ENCODE measurements at places on chromosomes 16 and 17.

DNA sequence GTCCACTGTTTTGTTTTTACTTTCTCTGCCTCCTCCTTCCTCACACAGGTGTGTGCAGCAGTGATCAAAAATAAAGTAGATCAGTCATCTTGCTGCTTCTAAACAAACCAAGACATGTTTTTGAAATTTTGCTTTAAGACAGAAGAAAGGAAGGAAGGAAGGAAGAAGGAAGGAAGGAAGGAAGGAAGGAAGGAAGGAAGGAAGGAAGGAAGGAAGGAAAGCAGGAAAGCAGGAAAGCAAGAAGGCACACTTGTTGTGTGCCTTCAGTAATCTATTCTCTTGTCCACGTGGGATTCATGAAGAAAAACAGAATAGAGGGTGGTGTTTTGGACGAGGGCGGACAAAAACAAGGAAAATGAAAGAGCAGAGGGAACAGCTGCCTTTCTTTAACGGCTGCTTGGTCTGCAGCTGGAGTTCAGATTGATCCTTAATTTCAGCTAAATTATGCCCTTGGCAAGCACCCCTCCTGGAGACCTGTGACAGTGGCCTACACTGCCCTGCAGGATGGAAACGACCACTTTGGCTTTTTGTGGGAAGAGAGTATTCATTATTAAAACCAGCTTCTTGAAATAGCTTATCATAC, 188.5 kb upstream of the IRX3 start:
- DNase-seq, result no peak

GRCh38 chr17:74632617-74633016, 9.1 kb upstream of the CD300E start:
- no peak for DNase-seq

DNA sequence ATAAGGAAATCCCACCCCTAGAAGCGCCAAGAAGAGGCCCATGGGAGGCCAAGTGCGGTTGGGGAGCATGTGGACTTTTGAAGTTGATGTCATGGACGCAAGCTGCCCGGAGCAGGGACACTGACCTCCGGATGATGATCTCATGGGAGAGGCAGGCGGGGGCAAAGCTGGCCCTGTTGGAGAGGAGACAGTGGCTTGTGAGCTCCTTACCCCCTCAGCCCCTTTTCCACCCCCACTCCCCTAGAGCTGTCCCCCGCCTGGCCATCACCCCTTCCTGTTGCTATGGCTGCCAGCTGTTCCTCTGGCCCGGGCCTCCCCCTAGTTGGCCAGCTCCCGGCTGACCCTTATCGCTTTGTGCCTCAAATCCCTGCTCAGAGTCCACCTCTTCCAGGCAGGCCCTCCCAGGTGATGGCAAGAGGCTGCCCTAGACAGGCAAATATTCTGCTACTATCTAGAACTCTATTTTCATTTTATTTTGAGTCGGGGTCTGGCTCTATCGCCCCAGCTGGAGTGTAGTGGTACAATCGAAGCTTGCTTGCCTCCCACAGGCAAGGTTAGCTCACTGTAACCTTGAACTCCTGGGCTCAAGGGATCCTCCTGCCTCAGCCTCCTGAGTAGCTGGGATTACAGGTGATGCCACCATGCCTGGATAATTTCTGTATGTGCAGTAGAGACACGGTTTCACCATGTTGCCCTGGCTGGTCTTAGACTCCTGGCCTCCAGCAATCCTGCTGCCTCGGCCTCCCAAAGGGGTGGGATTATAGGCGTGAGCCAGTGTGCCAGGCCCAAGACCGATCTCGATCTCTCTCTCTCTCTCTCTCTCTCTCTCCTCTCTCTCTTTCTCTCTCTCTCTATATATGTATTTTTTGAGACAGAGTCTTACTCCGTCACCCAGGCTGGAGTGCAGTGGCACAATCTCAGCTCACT, 6.6 kb downstream of the NOTUM start:
- no peak for DNase-seq

DNA sequence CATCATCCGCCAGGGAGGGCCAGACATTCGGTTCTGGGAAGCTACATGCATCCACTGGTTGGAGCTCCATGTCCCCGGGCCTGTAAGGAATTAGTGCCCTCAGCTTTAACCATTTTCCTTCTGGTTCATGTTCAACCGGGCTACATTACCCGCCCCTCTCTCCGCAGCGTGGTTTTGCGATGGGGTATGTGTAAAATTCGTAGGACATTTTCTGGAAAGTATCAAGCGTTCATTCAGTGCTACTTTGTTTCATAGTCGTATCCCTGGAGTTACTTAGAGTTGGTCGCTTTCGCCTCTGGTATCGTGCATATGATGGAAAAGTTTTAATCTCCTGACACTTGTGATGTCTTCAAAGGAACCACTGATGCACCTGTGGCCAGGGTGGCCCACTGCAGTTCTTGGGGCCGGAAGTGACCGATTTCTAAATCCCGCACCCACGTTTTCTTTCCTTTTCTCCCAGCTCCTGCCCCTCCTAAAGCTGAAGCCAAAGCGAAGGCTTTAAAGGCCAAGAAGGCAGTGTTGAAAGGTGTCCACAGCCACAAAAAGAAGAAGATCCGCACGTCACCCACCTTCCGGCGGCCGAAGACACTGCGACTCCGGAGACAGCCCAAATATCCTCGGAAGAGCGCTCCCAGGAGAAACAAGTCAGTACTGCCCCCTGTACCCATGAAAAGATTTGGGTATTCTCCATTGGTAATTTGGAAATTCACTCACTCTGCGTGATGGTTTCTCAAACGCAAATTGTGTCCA, 637 bp downstream of the RPL23A start:
- peak; percentile 20 for DNase-seq

DNA sequence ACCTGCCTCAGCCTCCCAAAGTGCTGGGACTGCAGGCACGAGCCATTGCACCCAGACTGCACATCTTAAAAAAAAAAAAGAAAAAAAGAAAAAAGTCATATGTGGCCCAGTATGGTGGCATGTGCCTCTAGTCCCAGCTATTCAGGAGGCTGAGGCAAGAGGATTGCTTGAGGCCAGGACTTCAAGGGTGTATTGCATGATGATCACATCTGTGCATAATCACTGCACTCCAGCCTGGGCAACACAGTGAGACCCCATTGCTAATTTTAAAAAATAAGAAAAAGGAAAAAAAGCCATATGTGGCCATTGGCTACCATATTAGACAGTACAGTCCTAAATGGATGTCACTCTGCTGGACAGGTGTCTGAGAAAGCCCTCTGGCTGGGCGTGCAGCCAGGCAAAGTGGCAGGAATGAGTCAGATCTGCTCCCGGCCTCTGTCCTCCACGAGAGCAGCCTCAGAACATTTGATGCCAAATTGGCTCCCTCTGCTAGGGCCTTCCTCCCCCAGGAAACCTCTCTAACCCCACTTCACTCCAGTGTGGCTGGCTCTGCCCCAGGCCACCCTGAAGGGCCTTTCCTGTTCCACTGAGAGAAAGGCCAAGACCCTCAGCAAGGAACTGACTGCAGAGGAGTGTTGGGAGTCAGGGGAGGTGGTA, 14.7 kb downstream of the CA7 start:
- DNase-seq, result peak; percentile 58

GRCh38 chr16:21265104-21265837, 12.8 kb downstream of the CRYM start:
- DNase-seq, result no peak

DNA sequence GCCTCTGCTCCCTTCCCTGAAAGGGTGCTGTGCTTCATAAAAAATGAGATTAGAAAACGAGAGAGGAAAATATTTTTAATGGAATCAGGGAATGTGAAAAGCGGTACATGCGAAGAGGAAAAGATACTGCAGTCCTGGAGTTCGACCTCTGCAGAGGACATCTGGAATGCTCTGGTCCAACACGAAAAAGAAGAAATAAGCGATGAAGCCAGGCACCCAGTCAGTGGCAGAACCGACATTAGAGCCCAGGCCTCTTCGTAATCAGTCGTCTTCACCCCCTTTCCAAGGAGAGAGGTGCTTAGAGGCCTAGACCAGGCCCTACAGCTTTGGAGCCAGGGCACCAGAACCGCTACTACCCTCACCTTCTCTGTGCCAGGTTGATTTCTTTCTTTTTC, 459 bp upstream of the MARCHF10 start:
- no peak for DNase-seq

DNA sequence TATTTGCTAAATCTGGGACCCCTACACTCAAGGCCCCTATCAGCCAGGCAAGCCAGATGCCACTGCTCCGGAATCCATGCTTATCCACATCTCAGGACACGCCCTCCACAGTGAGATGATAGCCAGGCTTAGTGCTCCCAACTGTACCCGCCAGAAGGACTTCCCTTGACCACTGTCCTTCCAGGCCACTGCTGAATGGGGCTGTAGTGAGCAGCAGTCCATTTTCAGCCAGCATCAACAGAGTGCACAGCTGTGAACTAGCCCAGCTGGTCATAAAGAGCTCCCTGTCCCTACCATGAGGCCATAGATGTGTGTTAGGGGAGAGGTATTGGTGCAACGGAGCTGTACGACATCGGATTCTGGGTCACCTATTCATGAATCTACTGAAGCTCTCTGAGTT, 13.0 kb upstream of the MED9 start:
- DNase-seq, result no peak

DNA sequence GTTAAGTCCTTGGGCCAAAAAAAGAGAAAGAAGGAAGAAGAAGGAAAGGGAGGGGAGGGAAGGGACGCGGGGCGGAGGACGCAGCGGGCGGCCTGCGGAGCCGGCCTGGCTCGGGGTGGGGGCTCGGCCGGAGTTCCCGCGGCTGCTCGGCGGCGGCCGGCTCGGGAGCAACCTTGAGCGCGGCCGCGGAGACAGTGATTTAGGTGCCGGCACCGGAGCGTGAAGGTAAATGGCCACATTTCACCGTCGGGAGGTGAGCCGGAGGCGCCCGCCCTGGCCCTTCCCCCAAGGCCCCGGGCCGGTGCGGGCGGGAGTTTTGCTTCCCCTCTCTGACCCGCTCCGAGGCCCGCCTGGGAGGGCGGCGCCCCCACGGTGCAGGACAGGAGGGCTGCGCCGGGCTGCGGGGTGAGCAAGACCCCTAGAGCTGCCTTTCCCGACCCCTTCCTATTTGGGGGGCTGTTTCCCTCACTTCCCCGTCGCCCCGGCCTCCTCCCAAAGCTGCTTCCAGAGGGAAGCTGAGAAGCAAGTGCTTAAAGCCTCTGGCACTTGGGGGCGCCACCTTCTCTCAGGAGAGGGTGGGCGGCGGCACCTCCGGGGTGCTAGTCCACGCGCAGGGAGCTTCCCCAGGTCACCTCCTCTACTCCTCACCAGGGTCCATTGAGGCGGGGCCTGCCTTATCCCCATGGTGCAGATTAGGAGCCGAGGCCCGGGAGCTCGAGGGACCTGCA, 56.5 kb downstream of the MRM1 start:
- DNase-seq, result no peak

DNA sequence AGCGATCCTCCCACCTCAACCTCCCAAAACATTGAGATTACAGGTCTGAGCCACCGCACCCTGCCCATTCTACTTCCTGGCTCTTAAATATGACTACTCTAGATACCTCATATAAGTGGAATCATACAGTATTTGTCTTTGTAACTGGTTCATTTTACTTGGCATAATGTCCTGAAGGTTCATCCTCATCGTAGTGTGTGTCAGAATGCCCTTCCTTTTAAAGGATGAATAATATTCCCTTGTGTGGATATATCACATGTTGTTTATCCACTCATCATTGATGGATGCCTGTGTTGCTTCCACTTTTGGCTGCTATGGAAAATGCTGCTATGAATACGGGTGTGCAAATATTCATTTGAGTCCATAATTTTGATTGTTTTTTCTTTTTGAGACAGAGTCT, 5.7 kb upstream of the CETP start:
- DNase-seq, result no peak

- DNase-seq, result no peak
These were observed 250.8 kb upstream of the RPL38 start for GRCh38 chr17:73952480-73953205.
